ENCODE measurements at places on chromosomes 4 and X.

DNA sequence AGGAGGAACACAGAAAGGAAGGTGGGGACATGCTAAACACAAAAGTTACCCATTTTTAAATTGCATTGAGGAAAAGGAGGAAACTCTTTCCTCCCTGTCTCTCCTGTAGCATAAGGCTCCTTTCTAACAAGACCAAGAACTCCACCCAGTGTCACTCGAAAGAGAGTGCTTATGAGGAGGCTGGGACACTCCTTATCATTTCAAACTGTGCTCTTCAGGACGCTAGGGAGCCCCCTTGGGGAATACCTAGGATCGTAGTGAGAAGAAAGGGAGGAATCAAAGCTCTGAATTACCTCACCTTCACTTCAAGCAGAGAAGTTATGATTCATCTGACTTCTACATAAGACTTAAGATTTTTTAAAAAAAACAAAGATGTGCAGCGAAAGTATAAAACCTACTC is 65.5 kb downstream of the F9 start:
- no peaks in the 10 kb centered on the region for H3K4me1 ChIP-seq
- DNase-seq, result no peak
- H3K36me3 ChIP-seq, result no peaks in the 10 kb centered on the region
- no peak overlapping the region for H3K27ac ChIP-seq
- H3K4me3 ChIP-seq, result no peak overlapping the region
- H3K27me3 ChIP-seq, result no peaks in the 10 kb centered on the region

DNA sequence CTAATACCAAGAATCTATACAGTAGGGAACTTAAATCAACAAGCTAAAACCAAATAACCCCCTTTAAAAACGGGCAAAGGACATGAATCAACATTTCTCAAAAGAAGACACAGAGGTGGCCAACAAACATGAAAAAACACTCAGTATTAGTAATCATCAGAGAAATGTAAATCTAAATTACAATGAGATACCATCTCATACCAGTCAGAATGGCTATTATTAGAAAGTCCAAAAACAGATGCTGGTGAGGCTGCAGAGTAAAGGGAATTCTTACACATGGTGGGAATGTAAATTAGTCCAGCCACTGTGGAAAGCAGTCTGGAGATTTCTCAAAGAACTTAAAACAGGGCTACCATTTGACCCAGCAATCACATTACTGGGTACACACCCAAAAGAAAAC is 167.8 kb downstream of the PACRGL start:
- no peak overlapping the region for H3K27ac ChIP-seq
- peaks cover 34% of the 10 kb centered on the region for H3K4me1 ChIP-seq
- no peak for DNase-seq
- no peak overlapping the region for H3K4me3 ChIP-seq
- H3K27me3 ChIP-seq, result no peaks in the 10 kb centered on the region

DNA sequence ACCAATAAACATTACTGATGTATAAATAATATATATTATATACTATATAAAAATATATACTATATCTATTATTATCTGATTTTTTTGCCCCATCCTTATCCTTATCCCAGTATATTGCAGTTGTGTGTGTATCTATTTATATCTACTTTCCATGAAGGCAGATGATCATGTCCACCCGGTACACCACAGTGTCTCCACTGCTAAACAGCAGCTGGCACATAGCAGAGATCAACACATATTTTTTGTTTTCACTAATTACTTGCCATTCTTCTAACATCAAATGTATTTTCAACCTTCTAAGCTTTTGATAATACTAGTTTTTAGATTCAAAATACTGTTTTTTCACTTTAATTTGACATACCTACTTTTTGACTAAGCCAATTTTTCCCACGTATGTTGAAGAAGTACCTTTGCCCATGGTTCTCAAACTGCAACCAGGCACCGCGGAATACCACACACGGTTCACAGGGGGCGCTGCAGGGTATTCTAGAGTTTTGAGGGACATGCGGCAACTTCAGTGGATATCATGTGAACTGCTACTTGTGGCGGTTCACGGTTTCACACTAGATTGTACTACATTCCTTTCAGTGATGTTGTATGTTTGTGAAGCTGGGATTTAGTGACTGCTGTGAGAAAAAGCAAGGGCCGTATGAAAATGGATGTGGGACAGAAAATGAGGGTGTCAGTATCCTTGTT is 182.5 kb upstream of the NPY2R start:
- DNase-seq, result no peak
- H3K4me1 ChIP-seq, result no peaks in the 10 kb centered on the region
- H3K4me3 ChIP-seq, result no peak overlapping the region
- no peaks in the 10 kb centered on the region for H3K36me3 ChIP-seq
- H3K27me3 ChIP-seq, result no peaks in the 10 kb centered on the region
- no peak overlapping the region for H3K27ac ChIP-seq

DNA sequence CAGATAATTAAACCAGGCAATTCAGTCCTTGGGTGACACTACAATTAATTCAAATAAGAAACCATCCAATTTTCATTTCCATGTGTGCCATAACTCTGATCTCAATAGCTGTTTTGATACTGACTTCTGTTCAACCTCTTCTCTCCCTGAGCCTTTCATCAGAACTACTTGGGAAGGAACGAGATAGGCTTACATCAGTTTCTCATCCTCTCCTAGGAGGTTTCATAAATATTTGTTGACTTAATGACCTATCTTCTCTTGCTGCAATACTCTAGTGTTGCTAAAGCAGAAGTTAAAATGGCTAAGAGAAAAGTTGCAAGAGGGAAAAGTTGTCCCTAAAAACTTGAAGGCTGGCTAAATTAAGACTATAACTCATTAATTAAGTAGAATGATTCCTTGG is 41.8 kb downstream of the PRKG2 start:
- H3K27me3 ChIP-seq, result no peaks in the 10 kb centered on the region
- H3K4me3 ChIP-seq, result no peak overlapping the region
- H3K36me3 ChIP-seq, result no peaks in the 10 kb centered on the region

- no peak overlapping the region for H3K27ac ChIP-seq
- no peaks in the 10 kb centered on the region for H3K36me3 ChIP-seq
- no peak for DNase-seq
- no peaks in the 10 kb centered on the region for H3K4me1 ChIP-seq
- no peak overlapping the region for H3K4me3 ChIP-seq
Measured at GRCh38 chr4:108313546-108314339, 145.0 kb upstream of the LEF1 start.

DNA sequence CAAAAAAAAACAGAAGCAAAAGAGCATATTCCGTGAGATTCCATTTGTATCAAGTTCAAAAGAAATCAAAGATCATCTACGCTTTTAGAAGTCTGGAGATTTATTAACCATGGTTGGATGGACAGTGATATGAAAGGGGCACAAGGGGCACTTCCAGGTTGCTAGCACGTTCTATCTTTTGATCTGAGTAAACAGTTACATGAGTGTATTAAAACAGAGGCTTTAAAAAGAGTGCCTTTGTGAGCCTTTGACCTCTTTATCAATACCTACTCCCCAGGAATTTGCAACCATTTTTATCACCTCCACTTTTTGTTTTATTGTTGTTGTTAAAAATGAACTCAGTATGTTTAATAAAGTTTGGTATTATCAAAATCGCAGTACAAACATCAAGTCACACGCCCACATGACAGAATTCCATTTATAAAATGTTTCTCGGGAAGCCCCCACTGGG is 72.4 kb upstream of the UCP1 start:
- no peaks in the 10 kb centered on the region for H3K36me3 ChIP-seq
- H3K4me1 ChIP-seq, result peaks cover 2% of the 10 kb centered on the region
- H3K27ac ChIP-seq, result no peak overlapping the region
- DNase-seq, result no peak

GRCh38 chr4:80710748-80711451 is 319.6 kb upstream of the BMP3 start:
- no peak overlapping the region for H3K27ac ChIP-seq
- peaks cover 3% of the 10 kb centered on the region for H3K27me3 ChIP-seq
- DNase-seq, result no peak
- H3K4me1 ChIP-seq, result no peaks in the 10 kb centered on the region

- no peak overlapping the region for H3K4me3 ChIP-seq
- peaks cover 18% of the 10 kb centered on the region for H3K27me3 ChIP-seq
- no peak overlapping the region for H3K27ac ChIP-seq
- peaks cover 3% of the 10 kb centered on the region for H3K36me3 ChIP-seq
- H3K4me1 ChIP-seq, result peaks cover 10% of the 10 kb centered on the region
- DNase-seq, result no peak
Measured at GRCh38 chr4:140757232-140757630, 1.0 kb upstream of the TBC1D9 start.

DNA sequence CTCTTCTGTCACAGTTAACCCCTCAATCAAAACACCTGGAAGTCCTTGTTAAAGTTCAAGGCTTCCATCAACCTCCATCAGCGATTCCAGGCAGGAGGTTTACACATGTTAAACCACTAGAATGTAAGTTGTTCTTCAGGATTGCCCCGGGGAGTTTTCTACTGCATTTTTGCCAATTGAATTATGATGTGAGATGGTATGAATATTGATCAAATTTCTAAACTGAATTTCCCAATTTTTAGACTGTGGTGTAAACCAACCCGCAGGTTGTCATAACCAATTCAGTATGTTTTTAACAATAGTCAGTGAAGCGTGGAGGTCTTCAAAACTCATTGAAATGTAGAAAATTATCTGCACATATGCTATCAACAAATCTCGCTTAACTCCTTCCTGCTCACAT is 21.2 kb upstream of the TENM3 start:
- no peak overlapping the region for H3K27ac ChIP-seq
- DNase-seq, result no peak
- no peak overlapping the region for H3K4me3 ChIP-seq
- H3K4me1 ChIP-seq, result no peaks in the 10 kb centered on the region

GRCh38 chrX:4754878-4755604 is 1041.6 kb upstream of the PRKX start:
- H3K27me3 ChIP-seq, result no peaks in the 10 kb centered on the region
- H3K36me3 ChIP-seq, result no peaks in the 10 kb centered on the region
- DNase-seq, result no peak
- H3K27ac ChIP-seq, result no peak overlapping the region

- no peak overlapping the region for H3K4me3 ChIP-seq
- no peaks in the 10 kb centered on the region for H3K4me1 ChIP-seq
- no peak overlapping the region for H3K27ac ChIP-seq
- no peaks in the 10 kb centered on the region for H3K36me3 ChIP-seq
Measured at GRCh38 chrX:155179346-155179997, 36.8 kb upstream of the VBP1 start.

GRCh38 chr4:48853604-48854394 is 22.9 kb downstream of the OCIAD1 start:
- H3K27ac ChIP-seq, result no peak overlapping the region
- peaks cover 41% of the 10 kb centered on the region for H3K36me3 ChIP-seq
- DNase-seq, result no peak
- H3K4me3 ChIP-seq, result no peak overlapping the region

GRCh38 chrX:46386511-46386910 is 158.7 kb downstream of the ZNF674 start:
- no peaks in the 10 kb centered on the region for H3K27me3 ChIP-seq
- H3K4me1 ChIP-seq, result no peaks in the 10 kb centered on the region
- no peak overlapping the region for H3K4me3 ChIP-seq

DNA sequence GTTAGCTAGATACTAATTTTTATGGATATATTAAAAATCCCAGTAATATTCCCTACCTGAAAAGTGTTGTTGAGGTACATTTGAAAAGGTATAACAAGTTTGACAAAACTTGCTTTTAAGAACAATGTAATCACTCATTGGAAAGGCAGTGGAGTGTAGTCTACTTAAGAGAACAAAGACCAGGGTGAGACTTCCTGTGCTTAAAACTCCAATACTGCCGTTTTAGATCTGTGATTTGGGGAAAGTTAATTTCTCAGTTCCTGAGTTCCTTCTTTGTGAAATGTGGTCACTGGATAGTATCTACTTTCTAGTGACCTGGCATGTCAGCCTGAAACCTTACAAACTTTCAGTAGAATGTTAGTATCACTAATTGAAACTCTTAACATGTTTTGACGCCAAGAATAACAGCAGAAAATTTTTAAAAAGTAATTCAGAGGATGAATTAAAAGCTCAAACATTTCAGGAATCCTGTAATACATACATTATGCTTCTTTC is 56.8 kb downstream of the PCDH7 start:
- DNase-seq, result no peak
- no peaks in the 10 kb centered on the region for H3K36me3 ChIP-seq

GRCh38 chrX:113833096-113834055 is 750.5 kb upstream of the HTR2C start:
- no peak overlapping the region for H3K4me3 ChIP-seq
- H3K36me3 ChIP-seq, result no peaks in the 10 kb centered on the region
- H3K27me3 ChIP-seq, result no peaks in the 10 kb centered on the region
- H3K27ac ChIP-seq, result no peak overlapping the region

GRCh38 chr4:165345666-165346417 is 18.4 kb downstream of the MSMO1 start:
- H3K27ac ChIP-seq, result no peak overlapping the region
- H3K4me3 ChIP-seq, result no peak overlapping the region
- no peaks in the 10 kb centered on the region for H3K4me1 ChIP-seq
- no peak for DNase-seq
- H3K36me3 ChIP-seq, result no peaks in the 10 kb centered on the region
- H3K27me3 ChIP-seq, result peaks cover 3% of the 10 kb centered on the region

DNA sequence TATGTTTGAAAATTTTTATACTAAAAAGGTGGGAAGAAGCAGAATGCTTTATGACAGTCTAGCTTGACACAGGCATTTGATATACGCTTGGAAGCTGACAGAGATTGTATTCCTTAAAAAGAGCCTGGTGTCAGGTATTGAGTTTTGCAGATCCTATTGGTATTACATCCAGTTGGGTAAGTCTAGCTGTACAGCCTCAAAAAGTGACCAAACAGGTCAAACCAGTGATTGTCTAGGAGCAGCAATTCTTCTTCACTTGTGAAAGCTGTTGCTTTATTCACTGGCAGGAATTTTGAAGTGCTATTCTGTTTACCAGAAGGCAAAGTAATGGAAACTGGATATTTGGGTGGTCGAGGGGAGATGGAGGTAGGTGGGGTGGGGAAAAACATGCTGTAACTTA is 77.5 kb downstream of the UCHL1 start:
- H3K27ac ChIP-seq, result no peak overlapping the region
- no peaks in the 10 kb centered on the region for H3K4me1 ChIP-seq
- no peak overlapping the region for H3K4me3 ChIP-seq
- H3K36me3 ChIP-seq, result no peaks in the 10 kb centered on the region
- no peak for DNase-seq

DNA sequence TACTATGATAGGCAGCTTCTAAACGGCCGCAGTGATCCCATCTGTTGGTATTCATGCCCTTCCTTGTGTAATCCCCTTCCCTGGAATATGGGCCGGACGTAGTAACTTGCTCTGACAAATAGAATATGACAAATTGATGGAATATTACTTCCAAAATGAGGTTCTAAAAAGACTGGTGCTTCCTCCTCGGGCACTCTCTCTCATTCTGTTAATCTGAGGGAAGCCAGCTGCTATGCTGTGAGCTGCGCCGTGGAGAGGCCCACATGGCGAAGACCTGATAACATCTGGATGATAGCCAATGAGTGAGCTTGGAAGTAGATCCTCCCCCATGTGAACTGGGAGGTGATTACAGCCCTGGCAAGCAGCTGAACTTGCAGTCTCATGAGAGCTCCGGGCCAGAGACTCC is 27.2 kb upstream of the SLC25A4 start:
- H3K4me1 ChIP-seq, result no peaks in the 10 kb centered on the region
- DNase-seq, result no peak
- no peak overlapping the region for H3K27ac ChIP-seq
- H3K27me3 ChIP-seq, result no peaks in the 10 kb centered on the region
- no peaks in the 10 kb centered on the region for H3K36me3 ChIP-seq
- H3K4me3 ChIP-seq, result no peak overlapping the region

Measured in immature natural killer cell (primary cell).